ENCODE measurements at places on chromosomes 3 and 15.

DNA sequence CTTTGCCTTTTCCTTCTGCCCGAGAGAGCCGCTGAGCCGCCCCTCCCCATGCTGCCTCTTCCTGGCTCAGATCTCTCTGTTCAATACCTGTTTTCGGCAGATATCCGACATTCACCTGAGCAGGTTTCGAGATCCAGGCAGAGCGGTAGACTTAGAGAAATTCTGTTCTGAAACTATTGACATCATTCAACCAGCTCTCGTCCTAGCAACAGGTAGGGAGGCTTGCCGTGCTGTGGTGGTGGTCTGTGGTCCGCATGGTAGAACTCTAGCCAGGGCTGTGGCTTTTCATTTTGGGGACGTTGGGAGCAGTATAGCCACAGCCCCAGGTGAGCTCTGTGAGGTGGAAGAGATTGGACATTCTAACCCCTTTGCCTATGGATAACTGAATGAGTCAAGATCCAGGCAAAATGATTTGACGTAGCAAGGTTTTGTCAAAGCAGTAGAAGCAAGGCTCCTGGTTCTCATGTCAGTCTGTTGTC lies 810 bp downstream of the TMEM62 start:
- DNase-seq: no peak

DNA sequence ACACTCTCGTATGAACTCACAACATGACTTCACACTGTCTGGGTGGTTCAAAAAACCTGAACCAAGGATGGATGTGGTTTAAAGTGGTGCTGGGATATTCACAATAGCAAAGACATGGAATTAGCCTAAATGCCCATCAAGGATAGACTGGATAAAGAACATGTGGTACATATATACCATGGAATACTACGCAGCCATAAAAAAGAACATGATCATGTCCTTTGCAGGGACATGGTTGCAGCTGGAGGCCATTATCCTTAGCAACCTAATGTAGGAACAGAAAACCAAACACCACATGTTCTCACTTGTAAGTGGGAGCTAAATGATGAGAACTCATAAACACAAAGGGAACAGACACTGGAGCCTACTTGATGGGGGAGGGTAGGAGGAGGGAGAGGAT lies 3.3 kb upstream of the PRSS50 start:
- DNase-seq: no peak

GRCh38 chr15:67092752-67093503 lies 27.5 kb downstream of the SMAD3 start:
- DNase-seq: no peak

DNA sequence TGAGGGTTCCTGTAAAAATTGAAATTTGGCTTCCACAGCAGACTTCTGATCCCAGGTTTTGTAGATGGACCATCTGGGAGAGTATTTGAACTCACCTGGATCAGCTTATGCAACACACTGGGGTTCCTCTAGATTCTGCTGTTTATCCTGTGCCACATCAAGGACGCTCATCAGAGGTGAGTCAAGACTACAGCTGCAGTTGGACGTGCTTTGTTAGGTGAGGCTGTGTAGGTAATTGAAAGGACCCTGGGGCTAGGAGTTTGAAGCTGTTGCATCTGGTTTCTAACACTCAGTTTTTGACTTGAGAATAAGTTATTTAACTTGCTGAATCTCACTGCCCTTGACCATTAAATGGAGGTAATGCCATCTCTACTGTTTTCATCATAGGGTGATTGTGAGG lies 394.2 kb downstream of the EDEM1 start:
- no peak for DNase-seq

DNA sequence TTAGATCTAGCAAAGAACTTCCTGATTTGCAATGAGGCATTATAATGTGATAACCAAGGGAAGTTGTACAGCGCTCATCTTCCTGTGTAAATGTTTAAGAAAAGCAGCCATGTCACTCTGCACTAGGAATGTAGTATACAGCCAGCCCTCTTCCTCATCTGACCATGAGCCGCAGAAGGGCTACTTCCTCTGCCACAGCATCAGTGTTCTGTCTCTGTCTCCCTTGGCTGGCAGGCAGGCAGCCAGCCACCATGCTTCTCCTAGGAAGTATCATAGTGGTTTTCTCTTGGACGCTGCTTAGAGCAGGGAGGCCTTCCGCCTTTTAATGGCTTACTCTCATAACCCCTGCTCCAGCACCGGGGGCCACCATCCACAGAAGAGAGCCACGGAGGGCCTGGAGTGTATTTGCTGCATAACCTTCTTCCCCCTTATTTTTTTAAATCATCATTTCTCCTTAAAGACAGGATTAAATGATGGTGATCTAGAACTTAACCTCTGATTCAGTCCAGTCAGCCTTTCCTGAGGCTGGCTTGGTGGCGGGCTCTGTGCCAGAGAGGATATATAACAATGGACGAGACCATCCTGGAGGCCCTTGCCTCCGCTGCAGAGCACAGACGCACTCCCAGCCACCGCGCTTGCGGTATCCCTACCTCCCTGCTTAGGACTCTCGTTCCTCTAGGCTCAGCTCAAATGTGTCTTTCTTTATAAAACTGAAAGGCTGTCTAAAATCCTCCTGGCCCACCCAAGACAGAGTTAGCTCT lies 57.3 kb upstream of the PLXNA1 start:
- DNase-seq: no peak

GRCh38 chr3:169310184-169310939 lies 353.1 kb downstream of the MECOM start:
- no peak for DNase-seq

- DNase-seq: no peak
Measured at GRCh38 chr3:33636125-33636850, 81.8 kb downstream of the CLASP2 start.

- DNase-seq: no peak
Measured at GRCh38 chr3:178392511-178392926, 143.7 kb upstream of the KCNMB2 start.

Measured in WERI-Rb-1 (cell line).